ENCODE measurements at places on chromosomes 12 and 14.

- DNase-seq = no peak
Measured at GRCh38 chr12:70815056-70815455, 105.5 kb downstream of the PTPRR start.

- DNase-seq = no peak
Measured at GRCh38 chr12:108531929-108532848, 17.1 kb downstream of the FICD start.

DNA sequence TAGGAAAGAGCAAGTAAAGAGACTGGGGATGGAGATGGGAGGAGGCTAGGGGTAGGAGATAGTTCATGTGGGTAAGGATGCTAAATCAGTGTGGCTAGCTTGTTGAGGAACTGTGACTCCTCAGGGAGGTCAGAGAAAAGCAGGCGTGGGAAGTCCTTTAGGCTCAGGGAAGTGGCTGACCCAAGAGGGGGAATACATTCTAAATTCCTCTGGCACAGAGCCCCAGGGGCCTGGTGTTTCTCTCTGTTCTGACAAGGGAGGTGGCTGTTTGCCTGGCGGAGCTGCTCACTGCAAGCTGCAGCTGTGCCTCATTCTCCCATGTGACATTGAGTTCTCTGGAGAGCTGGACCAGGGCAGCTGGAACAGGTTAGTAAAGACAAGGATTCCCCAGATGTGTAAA lies 152.2 kb upstream of the SLC38A2 start:
- DNase-seq = no peak

DNA sequence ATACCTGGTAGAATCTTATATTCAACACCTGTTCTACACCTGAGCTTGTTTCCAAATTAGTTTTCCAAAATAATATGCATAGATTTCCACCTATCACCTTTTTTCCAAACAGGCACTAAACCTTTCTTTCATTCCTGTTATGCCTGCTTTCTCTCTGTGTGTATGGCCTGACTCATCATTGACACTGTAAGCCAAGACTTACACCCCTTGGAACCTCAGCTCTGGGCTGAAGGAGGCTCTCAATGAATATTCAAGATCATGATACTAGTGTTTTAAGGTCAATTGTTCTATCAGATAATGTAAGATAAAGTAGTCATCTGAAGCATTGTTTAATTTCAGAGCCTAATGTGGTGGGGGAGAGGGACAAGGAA lies 1193.3 kb downstream of the FLRT2 start:
- DNase-seq = no peak

DNA sequence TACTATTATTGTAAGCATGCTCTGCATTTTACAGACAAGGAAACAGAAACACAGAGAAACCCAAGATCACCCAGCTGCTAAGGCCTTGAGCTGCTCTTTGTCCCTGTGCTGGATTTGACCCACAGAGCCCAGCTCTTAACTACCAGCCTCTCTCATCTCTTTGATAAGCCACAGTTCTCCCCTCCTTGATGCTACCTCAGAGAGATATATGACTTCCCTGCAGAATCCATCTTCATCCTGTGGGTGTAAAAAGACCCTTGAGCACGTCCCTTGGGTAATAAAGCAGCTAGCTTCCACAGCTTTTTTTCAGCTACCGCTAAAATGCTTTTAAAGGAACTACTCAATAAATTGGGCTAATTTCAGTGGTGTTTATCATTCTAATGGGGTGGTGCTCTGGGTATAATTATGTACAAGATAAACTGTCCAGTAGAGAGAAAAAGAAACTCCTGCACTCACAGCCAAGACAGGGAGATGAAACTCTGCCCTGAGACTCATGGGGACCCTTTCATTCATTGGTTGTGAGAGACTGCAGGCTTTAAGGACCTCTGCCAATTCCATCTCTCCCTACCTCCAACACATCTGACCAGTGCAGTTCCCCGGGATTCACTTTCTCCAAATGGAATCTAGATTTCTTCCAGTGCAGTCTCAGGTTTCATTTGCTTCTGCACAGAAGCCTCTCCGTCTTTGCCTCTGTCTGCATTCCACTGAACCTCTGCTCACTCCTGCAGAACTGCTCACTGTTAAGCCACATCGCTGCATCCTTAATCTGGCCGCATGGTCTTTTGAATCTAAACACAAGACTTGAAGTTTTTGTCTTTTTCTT lies 24.7 kb upstream of the NTF3 start:
- DNase-seq = no peak

DNA sequence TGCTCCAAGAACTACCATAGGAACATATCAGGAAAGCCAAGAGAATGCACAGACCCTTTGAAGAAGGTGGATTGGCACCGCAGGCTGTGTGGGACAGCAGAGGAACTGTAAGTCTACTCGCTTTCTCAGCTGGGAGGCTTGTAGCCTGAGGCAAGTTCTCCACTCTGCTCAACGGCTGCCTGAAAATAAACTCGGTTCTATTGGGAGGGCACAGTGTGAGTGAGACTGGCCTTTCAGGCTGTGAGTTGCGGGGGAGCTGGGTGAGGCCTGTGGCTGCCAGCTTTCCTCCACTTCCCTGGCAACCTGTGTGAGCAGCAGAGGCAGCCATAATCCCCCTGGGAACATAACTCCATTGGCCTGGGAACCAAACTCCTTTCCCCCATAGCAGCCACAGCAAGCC lies 132.1 kb downstream of the ANKS1B start:
- DNase-seq = no peak

GRCh38 chr14:92407410-92407809 lies 84.4 kb downstream of the SLC24A4 start:
- DNase-seq = no peak

GRCh38 chr12:25459541-25459951 lies 93.5 kb downstream of the LMNTD1 start:
- DNase-seq = no peak

DNA sequence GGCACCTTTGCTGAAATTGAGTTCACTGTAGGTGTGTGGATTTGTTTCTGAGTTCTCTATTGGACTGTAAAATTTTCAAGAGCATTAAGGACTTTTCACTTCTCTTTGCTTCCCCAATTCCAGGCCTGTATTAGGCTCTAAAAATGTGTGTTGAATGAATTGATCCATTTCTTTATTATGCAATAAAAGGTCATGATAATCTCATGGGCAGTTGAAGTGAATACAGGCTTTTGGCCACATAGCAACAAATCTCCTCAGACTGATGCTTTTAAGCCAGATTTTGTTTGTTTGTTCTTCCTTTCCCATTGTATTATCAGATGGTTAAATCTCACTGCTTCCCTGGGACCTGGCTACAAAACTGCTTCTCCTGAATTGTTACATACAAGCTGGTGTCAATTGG lies 258.0 kb upstream of the FAR2 start:
- no peak for DNase-seq

DNA sequence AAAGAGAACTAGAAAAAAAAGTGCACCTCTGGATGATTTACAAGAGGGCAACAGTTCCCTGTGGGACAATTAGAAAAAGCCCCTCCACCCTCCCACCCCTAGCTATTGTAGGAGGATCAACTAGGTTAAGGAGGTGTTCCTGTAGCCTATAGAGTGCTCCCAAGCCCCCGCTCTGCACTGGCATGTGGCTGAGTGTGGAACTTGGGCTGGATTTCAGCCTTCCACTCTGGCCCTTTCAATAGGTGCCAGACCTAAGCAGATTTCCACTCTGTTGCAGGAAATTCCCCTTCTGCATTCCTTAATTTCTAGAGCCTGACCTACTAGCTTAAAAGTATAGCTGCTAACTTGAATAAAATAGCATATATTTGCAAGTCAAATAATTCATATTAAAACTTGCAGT lies 2.8 kb downstream of the NFATC4 start:
- DNase-seq = no peak

- DNase-seq = no peak
Measured at GRCh38 chr14:56751471-56751870, 58.8 kb downstream of the OTX2 start.
